Kidney epithelial cell (primary cell): ENCODE measurements at places on chromosomes 7 and 10.
A peak's percentile ranks its signal among the peaks of the same experiment; 100 is the strongest.

DNA sequence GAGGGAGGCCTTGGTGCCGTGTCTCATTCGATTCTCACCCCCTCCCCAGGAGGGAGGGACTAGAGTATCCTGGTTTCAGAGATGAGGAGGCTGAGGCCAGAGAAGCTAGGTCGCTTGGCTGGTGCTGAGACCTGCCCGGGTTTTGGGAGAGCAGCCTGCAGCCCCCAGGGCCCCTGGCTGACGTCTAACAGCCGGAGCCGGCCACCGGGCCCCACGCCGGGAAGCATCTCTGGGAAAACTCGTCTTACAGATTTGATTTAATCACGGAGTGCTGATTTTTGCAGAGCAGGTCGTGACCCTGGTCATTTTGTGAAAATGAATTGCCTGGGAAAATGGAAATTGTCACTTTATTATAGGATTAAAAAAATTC is 97.5 kb downstream of the MICALL2 start:
- DNase-seq: no peak

DNA sequence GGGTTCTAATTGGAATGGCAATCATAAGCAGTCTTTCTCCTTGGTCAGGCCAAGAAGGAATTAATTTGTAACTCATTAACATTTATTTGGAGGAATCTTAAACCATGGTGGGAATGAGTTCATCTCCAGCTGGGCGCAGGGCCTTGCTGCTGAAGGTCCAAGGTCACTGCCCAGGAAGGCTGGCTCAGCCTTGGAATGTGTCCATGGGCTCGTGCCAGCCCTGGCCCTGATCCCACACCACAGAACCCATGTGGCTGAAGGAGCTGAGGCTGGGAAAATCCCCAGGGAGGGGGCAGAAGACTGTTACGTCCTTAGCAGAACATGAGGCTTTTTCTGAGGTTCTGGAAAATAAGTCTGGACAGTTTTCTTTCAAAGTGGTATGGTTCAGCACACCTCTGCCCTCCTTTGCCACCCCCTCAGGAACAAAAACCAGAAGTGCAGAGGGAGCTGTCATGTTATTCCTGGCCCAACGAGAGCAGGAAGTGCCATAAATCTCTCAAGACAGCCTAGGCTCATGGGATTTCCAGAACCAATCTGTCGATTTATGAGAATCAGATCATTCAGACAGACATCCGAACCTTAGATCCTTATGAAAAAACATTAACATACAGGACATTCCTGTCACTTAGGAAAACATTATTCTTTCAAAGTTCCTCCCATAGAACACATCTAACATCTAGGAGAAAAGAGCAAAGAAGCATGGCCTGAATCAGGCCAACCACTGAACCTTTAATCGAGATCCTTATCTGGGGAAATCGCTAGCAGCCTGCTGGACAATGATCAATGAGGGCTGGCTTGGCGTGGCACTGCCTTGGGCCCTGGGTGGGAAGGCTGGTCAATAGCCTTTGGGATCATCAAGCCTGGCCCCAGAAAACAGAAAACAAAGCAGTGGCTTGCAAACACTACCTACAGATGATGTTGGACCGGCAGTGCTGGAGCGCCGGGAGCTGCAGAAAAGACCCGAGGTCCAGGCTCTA is 134.3 kb downstream of the TAX1BP1 start:
- peak; percentile 92 for DNase-seq

- no peak for DNase-seq
Measured at GRCh38 chr7:77475181-77475580, 59.0 kb upstream of the GSAP start.

DNA sequence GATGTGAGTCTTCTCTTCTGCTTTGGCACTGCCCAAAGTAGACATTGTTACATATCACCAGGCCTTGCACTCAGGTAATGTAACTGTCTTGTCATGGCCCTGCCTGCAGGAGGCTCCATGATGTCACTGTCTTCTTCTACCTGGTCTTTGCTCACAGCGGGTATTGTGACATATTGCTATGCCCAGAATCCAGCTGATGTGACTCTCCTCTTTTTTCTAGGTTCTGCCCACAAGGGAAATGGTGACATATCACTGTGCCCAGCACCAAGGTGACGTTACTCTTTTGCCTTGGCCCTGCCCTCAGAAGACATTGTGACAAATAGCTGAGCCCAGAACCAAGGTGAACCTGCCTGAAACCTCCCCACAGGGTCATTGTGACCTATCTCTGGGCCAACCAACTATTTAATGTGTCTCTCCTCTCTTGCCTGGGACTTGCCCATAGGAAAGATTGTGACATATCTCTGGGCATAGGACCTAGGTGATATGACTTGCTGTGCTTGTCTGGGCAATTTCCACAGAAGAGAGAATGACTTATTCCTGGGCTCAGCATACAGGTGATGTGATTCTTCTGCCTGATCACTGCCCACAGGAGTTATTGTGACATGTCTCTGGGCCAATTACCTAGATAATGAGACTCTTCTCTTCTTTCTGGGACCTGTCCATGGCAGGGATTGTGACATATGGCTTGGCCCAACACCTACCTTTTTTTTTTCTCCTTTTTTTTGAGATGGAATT is 26.5 kb upstream of the ZNF107 start:
- DNase-seq: no peak
